Non-pigmented ciliary epithelial cell (primary cell): ENCODE measurements at places on chromosomes 1 and 21.

DNA sequence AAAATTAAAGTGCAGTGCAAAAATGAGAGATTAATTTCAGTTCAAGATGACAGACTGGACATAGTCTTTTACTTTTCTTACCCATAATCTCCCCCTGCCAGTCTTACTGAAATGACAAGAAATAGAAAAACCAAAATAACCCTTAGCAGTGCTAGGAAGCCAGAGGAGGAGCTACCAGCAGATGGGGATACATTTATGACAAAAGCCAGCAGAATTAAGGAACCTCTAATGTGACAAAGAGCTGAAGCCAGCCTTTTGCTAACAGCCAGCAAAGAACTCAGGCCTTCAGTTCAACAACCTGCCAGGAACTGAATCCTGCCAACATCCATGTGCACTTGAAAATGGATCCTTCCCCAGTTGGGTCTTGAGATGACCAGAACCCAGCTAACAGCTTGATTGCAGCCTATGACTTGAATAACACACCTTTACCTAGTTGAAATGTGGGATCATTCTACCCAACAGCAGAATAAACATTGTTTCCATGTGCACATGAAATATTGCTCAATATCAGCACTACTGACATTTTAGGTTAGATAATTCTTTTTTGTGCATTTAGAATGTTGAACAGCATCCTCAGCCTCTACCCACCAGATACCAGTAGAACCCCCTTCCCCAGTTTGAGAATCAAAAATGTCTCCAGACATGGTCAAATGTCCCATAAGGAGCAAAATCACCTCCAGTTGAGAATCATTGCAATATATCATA is 7.9 kb upstream of the TRAF5 start:
- DNase-seq, result no peak

- DNase-seq, result no peak
Measured at GRCh38 chr1:178143730-178144690, 50.1 kb downstream of the RASAL2 start.

- no peak for DNase-seq
Measured at GRCh38 chr1:102628109-102628613, 480.2 kb downstream of the COL11A1 start.

DNA sequence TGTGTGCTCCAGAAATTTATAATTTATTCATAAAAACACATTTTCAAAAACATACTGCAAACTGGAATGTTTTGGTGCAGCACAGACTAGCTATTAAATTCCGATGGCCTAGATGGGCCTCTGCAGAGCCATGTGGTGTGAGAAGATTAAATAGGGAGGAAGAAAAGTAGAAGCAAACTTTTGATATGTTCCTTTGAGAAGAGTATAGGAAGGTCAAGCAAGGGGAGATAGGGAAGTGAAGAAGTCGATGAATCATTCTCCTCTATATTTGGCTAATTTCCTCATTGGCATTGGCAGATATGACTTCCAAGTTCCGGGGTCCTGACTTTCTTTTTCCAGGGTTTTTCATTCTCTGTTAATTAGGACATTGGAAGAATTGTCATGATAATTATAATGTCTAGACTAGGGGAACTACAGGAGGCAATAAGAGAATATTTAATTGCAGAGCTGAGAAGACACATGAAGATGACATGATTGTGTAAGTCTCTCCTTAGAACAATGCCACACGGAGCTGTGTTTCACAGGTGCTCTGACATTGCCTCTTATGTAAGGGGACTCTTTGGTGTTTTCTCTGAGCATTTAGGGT is 19.3 kb upstream of the ZNF326 start:
- no peak for DNase-seq

DNA sequence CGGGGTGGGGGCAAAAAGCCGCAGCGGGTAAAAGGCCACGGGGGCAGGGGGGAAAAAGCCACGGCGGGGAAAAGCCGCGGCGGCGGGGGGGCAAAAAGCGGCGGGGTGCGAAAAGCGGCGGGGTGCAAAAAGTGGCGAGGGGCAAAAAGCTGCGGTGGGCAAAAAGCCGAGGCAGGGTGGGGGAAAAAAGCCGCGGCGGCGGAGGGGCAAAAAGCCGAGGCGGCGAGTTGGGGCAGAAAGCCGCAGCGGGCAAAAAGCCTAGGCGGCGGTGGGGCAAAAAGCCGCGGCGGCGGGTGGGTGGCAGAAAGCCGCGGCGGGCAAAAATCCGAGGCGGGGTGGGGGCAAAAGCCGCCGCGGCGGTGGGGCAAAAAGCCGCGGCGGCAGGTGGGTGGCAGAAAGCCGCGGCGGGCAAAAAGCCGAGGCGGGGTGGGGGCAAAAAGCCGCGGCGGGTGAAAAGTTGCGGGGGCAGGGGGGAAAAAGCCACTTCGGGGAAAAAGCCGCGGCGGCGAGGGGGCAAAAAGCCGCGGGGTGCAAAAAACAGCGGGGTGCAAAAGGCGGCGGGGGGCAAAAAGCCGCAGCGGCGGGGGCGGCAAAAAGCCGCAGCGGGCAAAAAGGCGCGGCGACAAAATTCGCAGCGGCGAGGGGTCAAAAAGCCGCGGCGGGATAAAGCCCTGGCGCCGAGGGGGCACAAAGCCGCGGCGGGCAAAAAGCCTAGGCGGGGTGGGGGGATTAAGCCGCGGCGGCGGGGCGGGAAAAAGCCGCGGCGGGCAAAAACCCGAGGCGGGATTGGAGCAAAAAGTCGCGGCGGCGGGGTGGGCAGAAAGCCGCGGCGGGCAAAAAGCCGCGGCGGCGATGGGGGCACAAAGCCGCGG is 3901.2 kb downstream of the SRGAP2C start:
- DNase-seq, result no peak

DNA sequence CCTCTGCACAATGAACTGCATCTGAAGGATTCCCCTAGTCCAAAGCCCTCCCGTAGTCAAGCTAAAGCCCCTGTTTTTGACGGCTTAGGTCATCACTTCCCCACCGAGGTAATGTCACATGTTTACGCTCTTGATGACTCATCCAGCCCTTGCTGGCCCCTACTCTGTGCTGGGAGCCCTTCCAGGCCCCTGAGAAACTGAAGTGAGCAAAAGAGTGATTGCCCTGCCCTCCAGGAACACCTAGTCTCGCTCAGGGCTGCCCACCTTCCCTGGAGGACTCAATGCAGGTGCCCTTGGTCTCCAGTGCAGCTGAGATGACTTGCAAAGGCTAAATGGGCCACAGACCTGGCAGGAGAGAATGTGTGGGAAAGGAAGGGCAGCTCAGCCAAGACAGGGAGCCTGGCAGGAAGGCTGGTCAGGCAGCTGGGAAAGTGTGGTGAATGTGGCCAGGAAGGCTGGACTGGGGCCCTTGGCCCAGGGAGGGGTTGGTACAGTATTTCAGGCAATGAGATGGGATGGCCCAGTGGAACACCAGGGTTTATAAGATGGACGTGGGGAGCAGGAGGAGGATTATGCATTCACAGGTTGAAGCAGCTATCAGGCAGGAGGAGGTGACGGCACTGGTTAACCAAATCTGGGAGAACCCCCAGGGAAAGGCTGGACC is 345.6 kb downstream of the NPHP4 start:
- DNase-seq, result no peak

GRCh38 chr1:172108161-172108893 is 267.0 kb downstream of the DNM3 start:
- no peak for DNase-seq

DNA sequence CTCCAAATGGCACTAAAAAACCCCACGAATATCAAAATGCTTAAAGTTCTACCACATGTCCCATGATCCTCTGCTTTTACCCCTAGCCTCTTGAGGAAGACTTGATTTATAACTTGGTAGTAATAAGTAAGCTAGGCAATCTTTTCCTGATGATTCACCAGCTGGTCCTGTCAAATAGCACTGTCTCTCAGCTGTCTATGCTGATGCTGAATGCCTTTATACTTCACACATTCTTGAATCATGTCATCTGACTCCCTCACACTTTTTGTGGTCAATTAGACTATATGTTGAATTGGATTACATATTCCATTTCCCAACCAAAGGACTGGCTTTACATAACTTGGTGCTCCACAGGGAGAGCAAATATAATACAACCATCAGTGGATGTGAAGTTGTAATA is 16.6 kb downstream of the C21orf91 start:
- peak; percentile 35 for DNase-seq

DNA sequence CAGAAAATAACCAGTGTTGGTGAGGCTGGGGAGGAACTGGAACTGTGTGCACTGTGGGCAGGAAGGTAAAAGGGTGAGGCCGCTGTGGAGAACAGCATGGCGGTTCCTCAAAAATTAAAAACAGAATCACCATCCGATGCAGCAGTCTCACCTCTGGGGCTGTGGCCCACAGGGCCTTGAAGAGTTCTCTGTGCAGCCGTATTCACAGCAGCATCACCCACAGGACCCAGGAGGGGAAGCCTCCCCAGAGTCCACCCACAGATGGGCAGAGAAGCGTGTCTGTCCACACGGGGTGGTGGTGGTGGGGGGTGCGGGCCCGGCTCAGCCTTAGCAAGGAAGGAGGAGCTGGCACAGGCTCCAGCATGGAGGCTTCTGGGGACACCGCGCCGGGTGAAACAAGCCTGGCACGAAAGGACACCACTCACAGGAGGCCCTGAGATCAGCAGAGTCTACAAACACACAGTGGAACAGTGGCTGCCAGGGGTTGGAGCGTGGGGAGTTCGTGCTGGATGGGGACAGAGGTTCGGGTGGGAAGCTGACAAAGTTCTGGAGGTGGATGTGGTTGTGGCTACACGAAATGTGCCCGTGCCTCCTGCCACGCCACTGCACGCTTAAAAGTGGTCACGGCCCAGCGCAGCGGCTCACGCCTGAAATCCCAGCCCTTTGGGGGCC is 11.5 kb downstream of the MORN1 start:
- no peak for DNase-seq

DNA sequence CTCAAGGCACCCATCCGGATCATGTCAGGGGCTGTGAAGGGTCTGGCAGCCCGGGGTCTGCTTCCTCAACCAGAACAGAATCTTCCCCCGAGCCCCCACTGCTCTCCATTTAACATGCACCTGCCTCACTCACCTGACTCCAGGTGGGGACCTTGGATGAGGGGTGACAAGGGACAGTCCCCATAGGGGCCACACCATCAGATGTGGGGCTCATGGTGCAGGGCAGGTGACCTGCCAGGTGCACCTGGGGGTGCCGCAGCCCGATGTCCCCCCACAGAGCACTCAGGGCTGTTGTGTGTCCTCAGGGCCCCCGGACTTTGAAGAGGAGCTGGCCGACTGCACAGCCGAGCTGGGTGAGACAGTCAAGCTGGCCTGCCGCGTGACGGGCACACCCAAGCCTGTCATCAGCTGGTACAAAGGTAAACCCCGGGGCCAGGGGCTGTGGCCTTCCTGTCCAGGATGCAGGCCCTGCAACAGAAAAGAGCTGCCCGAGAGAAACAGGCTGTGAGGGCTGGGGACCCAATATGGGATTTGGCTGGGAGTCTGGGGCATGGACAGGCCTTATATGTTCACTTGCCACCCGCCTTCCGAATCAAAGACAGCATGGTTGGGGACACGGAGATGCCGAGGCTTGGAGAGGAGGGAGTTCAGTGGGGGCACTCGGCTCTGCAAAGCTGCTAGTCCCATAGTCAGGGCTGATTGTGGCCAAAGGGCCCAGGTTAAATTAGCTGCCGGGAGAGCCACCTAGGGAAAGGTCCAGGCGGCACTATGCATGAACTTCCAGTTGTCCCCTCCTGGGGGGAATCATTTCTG is 64.6 kb downstream of the TRIM11 start:
- no peak for DNase-seq

GRCh38 chr1:185526344-185527307 is 207.6 kb upstream of the HMCN1 start:
- no peak for DNase-seq

GRCh38 chr1:63688302-63688890 is 85.4 kb upstream of the ROR1 start:
- DNase-seq, result peak; percentile 65

DNA sequence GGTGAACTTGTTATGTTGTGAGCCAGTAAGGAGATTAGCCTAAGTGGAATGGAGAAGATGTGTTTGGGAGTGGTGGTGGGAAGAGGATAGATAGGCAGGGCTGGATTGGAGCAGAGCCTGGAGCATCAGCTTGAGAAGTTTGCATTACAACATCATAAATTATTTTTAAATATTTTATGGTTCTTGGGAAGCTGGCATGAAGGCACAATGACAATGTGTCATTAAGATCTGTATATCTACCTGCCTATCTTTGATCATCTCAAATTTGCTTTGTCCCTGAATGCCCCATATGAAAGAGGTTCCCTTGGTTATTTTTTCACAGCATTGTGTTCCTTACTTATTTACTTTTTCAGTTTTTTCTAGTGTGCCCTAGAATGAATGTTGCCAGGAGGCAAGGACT is 32.3 kb downstream of the HRNR start:
- no peak for DNase-seq

DNA sequence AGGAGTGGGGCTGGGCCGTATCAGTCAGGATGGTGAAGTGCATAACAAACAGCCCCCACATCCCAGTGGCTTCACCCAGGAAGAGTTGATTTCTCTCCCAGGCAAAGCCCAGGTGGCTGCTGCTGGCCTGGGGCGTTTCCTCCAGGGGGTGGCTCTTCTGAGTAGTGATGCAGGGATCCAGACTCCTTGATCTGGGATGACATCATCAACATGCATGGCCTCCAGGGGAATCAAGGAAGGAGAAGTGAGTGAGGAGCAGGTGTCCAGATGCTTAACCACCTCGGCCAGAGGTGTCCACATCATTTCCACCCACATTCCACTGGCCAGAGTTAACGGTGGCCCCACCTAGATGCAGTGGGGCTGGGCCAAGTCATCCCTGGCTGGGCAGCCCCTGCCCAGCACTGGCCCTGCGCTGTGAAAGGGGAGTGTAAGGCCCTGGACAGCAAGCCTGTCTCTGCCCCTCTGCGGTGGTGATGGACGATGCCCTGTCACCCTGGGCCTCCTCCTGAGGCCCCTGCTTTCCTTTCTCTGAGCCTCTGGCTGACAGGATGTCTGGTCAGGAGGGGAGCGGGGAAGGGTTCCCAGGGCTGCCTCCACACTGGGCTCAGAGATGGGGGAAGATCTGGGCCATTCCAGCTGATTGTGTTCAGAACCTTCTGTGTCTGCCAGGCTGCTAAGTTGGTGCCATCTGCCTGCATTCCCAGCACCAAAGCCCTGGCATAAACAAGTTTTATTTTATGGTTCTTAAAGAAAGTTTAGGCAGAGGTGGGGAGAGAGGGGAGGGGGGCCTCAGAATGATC is 598.2 kb downstream of the MATN1 start:
- DNase-seq, result no peak

DNA sequence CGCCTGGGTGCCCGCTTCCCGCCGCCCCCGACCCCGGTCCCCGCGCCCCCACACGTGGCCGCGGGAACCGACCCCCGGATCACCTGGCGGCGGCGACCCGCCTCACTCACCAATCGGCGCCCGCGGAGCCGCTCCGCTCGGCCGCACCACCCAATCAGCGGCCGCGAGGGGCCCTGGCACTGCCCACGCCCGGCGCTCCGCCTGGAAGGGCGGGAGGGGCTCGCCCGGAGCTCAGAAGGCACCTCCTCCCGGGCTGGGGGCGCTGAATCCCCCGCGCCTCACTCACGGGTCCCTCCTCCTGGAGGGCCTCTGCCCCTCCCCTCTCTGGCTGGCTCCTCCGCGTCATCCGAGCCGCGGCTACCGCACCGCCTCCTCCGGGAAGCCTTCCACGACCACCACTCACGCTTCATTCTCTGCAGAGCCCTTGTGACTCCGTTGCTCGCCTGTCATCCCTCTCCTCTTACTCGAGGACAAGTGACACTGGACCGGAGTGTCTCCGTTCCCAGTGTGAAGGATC is 374 bp downstream of the SH2D5 start:
- DNase-seq, result no peak

DNA sequence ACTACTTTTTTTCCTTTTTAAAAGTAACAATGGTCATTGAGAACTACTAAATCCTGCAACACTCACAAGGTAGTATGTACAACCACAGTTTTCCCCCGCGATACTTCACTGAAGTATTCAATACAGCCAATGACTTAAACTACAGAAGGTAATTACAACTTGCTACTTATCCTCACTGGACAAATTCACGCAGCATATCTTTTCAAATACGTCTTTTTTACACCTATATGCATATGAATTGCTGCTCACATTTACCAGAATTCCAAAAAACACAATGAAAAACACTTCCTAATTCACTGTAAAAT is 12.4 kb downstream of the NRIP1 start:
- no peak for DNase-seq
